ENCODE measurements at places on chromosomes 12 and 14. TPM values are rescaled to one million over a fixed set of nuclear protein-coding genes. Genes with fewer than 3 reads are reported as not detected.

DNA sequence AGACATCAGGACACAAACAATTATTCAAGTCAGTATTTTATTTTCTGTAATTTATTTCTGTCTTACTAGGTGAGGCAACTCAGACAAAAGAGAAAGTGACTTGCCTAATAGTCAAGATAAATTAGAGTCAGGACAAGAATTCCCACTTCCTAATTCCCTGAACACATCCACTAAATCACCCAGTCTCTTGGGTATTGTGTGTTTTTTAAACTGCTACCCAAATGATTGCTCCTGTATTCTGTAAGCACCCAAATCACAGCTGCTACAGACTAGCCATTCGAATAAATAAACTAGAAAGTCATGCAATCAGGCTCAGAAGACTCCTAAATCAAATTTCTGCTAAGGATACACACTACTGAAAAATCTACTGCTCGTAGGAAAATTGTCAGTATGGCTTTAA lies 263.0 kb downstream of the DUSP6 start:
- H3K4me3 ChIP-seq = no peak overlapping the region
- no peak for DNase-seq
- no peaks in the 10 kb centered on the region for H3K27me3 ChIP-seq
- no peaks in the 10 kb centered on the region for H3K4me1 ChIP-seq
- no peaks in the 10 kb centered on the region for H3K36me3 ChIP-seq

- no peaks in the 10 kb centered on the region for H3K36me3 ChIP-seq
- H3K27me3 ChIP-seq = no peaks in the 10 kb centered on the region
- no peak for DNase-seq
These were observed 294.3 kb downstream of the APAF1 start for GRCh38 chr12:98939350-98939749.

The YARS2 gene
- total RNA-seq = 12.3 TPM

The IFI27L1 gene
- 6.4 TPM for total RNA-seq

- no peak overlapping the region for H3K27ac ChIP-seq
- H3K4me3 ChIP-seq = no peak overlapping the region
These were observed 139.5 kb upstream of the AEBP2 start for GRCh38 chr12:19299765-19300164.

DNA sequence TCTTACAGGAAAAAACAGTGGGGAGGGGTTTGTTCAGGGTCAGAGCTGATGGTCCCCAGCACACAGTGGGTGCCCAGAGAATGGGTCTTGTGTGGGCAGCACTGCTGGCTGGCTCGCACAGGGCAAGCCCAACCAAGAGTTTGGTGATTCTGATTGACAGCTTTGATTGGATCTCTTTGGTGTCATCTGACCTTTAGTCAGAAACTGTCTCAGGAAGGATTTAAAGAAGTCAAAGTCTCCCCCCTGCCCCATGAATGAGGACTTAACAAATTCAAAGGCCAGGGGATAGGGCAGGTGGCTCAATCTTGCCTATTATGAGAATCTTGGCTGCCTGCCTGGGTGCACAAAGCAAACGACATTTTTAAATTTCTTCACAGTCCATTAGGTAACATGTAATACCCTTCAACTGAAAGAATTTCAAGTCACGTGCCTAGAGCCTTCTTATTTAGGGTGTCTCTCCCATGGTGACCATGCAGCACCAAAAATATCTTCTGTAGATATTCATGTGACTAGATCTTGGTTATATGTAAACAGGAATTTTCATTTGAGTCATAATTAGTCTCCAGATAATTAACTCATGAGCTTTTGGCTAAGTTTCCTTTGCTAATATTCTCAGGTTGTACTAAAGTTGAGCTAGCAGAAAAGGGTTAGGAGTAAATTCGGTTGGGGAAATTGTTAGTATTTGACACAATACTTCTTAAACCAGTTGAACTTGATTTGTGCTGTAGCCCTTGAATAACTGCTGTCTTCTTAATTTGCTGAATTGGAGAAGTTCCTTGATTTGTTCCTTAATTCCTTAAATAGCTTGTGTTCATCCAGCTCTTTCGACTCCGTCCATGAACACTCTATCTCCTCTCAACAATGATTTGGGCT lies 54.5 kb upstream of the HECTD1 start:
- no peak for DNase-seq
- no peaks in the 10 kb centered on the region for H3K36me3 ChIP-seq
- H3K27ac ChIP-seq = peak overlapping the region; percentile 91
- H3K4me3 ChIP-seq = no peak overlapping the region

GRCh38 chr14:32531942-32532515 lies 202.9 kb downstream of the AKAP6 start:
- H3K36me3 ChIP-seq = no peaks in the 10 kb centered on the region
- DNase-seq = no peak
- no peak overlapping the region for H3K4me3 ChIP-seq
- no peaks in the 10 kb centered on the region for H3K4me1 ChIP-seq

The NTN4 gene
- 46.7 TPM for total RNA-seq

The TROAP gene
- total RNA-seq = not detected

DNA sequence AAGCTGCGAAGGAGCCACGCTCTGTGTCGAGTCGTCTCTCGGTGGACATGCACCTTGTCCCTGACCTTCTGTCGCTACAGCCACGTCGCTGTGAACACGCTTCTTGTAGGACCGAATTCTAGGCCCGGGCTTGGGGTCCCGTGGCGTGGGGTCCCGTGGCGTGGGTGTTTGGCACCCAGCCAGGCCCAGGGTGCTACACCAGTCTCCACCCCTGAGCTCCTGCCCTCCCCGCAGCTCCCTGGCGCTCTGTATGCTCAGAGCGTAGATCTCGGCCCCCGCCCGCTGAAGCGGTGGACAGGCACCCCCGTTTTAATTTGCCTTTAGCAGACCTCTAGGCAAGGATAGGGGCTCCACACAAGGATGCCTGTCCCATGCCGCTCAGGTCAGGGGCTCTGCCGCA lies 16.5 kb downstream of the MMP17 start:
- H3K27me3 ChIP-seq = no peaks in the 10 kb centered on the region
- no peak for DNase-seq
- H3K4me1 ChIP-seq = no peaks in the 10 kb centered on the region
